ENCODE measurements at places on chromosomes 16 and 17.

DNA sequence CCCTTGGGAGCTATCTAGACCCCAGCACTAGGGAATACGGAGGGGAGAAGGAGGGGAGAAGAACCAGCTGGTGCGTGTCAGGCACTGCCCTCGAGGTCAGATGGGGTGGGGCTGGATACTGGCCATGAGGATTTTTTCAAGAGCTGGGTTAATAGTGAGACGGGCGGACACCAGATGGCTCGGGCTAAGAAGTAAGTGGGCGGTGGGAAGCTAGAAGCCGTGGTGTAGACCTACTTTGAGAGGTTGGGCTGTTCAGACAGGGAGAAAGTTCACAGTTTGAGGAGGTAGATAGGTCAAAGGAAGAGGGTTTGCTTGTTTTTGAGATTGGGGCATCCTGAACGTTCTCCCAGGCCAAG is 303.8 kb downstream of the SEC14L1 start:
- no peak for DNase-seq

- no peak for DNase-seq
Observed at GRCh38 chr16:87936375-87937230, at the start of gene CA5A. TSS of gene CA5A (minus strand) at chr16:87936529. CDS start at chr16:87936450, 79 bp downstream.

DNA sequence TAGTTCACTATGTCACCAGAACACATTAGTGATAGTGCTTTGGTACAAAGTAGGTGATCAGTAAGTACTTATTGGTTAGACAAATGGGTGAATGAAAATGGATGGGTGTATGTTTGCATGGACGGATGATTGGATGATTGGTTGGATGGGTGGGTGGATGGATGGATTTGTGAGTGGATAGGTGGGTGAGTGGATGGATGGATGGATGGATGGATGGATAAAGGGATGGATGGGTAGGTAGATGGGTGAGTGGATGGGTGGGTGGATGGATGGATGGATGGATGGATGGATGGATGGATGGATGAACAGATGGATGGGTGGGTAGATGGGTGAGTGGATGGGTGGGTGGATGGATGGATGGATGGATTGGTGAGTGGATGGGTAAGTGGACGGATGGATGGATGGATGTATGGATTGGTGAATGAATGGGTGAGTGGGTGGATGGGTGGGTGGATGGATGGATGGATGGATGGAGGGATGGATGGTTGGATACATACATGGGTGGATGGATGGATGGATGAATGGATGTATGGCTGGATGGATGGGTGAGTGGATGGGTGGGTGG is 225.3 kb upstream of the GSE1 start:
- no peak for DNase-seq

GRCh38 chr16:50289950-50290764 is 23.8 kb downstream of the ADCY7 start:
- DNase-seq = no peak

DNA sequence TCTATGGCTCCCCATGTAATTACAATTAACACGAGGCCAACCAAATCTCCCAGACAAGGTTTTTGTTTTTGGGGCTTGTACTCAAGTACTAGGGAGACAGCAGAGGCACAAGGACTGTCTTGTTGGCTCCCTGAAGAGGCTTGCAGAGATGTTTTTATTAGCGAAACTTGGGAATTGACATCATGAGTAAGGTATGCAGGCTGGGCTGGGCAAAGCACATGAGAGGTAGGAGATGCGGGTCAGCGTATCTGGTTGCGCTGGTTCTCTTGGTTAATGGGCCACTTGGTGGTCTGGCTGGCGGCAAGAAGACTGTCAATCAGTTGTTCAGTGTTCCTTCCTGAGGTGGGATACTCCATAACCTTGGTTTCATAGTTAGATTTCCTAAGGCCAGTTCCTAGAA is 28.9 kb downstream of the LCMT1 start:
- no peak for DNase-seq

Measured in effector memory CD8-positive, alpha-beta T cell (primary cell).